M059J (cell line): ENCODE measurements at places on chromosomes 4 and X.

GRCh38 chr4:25235401-25235800, 1.6 kb downstream of the PI4K2B start:
- peak; percentile 4 for DNase-seq

DNA sequence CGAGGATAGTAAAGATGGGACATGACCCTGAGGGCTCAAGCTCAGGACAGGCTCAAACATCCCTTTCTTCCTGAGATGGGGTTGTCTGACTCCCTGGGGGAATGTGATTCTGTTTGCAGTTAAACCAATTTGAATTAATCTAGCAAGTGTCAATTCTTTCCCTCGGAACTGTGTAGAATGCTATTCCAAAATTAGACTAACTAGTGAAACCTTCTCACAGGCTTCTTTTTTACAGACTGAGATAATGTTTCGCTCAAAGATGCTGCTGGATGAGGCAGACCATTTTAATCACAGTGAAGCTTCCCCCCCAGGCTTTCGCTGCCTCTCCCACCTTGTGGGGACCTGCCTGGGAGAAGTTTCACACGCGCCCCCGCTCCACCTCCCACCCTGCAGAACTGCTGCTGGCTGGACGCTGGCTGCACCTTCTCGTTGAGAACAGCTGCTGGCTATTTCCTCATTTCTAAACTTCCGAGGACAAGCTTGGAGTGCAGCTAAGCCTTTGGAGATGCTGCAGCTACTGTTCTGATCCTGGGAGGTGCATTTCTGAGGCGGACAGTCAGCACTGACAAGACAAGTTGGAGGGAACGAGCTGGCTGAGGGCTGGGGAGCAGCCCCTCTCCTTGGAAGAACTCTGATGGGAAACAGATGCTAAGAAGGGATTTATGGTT, 297.8 kb downstream of the RAPGEF2 start:
- DNase-seq: no peak

DNA sequence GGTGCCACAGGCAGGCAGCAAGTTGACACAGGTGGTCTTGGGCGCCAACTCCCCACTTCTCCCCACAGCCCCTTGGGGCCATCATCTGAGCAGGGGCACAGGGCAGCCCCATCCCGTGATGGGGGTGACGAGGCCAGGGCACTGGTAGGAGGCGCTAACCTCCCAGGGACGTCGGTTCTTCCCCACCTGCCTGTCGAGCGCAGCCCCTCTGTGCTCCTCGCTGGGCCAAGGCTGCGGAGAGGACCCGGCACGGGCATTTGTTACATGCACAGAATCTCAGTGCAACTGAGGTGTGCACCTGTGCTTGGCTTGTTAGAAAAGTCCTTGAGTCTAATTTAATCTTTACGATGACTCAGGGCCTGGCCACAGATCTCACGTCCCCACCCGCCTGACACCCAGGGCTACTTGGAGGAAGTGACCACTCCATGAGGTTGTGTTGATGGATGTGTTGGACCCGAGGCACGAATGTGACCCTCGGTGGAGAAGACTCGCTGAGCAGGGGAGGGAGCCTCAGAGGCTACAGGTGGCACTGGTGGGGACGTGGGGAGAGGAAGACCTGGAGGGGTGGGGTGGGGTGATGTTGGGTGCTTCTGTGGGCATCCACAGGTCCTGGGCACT, 3.1 kb upstream of the SH3TC1 start:
- DNase-seq: peak; percentile 27

GRCh38 chrX:17527135-17527701, 152.2 kb downstream of the NHS start:
- DNase-seq: peak; percentile 85

DNA sequence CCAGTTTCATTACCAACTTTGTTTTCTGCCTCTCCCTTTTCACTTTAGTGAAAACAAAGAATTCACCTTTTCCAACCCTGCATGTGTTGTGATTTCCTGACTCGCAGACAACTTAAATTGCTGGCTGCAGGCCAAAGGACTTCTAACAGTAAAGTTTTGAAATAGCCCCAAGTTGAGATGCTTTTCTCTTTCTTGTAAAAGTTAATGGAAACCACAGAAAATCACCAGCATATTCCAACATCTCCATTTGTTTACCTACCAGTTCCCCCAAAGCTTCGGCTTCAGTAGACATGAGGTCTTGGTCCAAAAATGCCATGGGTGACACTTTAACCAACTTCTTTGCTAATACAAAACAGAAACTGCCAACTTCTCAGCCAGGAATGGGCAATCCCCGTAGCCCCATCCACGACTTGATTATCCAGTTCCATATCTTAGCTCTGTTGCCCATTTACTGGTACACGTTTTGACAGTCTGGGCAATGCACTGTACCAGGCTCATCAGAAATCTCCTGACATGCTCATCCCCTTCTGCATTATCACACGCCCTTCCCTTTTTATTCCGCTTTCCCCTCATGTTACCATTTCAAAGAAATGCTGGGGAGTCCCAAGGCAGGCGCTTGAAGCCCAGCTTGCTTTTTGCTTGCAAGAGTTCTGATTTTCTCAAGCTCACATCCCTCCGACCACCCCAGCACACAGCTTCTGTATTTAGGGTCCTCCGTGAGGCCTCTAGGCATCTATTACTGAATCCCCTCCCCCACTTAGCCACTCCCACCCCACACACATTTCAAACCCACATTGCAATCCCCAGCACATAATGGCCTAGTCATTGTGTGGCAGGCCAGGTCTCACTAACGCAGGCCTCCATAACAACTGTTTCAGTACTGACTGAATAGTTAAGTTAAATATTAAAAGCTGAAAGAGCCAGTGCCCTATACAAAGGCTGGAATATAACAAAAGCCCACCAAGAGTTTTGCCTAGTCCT, 137.9 kb upstream of the S100G start:
- peak; percentile 64 for DNase-seq

DNA sequence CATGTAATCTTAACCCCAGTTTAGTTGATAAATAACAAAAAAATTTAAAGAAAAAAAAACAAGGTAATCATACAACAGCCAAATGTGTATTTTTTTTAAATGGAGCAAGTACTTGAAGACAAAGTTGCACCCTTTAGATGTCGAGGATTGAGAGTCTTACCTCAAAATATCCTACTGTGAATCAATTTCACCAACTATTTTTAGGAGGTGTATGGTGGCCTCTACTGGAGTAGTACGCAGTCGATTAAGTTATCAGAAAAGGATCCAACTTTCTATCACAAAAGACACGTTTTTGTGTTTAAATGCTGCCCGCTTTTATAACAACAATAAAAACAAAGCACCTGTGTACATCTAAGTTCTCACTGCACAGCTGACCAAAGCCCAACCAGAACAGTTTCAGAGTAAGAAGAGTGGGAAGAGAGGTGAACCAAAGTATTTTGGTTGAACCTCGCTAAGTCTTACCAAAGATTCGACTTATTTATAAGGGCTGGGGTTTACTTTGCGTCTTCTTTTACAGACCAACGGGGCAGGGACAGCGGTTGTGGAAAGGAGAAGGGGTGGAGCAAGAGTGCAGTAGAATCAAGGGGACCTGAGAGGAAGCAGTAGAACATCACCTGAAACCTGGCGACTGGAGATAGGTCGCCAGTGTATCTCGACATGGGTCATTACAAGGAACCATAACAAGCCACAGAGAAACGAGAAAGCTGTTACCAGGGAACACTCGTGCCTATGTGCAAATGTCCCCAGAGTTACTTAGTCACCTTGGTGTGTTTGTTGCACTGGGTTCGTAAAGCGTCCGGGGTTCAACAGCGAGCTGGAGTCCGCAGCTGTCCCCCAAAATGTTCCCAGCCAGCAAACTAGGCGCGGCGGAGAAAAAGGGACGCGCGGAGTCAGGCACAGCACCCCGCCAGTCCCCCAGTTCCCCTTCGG, 1.1 kb downstream of the RPS6KA6 start:
- DNase-seq: no peak

- DNase-seq: no peak
Measured at GRCh38 chr4:165201806-165202205, 5.6 kb upstream of the KLHL2 start.

DNA sequence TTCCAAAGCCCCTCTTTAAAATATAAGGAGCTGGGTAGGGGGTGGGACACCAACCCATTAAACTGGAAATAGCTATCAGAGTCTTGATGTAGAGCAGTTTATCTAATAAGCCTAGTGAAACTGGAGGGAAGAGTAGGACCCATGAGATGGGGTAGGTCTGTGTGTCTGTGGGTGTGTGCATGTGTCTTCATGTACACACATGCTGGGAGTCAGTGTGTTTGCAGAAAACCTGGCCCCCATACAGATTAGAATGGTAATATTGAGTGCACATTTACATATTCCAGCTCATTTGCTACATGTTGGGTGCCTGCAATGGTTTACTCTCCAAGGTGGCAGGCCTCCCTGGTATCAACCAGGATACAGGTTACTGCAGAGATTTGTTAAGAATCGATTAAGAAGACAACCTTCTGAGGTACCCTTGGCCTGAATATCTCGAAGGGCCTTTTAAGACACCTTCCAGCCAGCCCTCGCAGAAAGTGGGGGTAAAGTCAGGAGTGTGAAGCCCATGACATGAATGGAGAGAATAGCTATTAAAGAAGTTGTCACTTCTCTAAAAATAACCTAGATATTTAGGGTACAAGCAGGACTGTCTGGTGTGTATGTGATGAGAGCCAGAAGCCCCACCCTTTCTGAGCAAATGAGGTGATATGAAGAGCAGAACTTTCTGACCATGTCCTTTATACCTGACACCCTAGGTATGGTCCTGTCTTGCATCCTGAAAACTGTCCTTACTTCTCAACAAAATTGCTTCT, 75.7 kb upstream of the TEX13D start:
- no peak for DNase-seq

- DNase-seq: no peak
Measured at GRCh38 chr4:2927696-2928075, 35.5 kb downstream of the NOP14 start.

DNA sequence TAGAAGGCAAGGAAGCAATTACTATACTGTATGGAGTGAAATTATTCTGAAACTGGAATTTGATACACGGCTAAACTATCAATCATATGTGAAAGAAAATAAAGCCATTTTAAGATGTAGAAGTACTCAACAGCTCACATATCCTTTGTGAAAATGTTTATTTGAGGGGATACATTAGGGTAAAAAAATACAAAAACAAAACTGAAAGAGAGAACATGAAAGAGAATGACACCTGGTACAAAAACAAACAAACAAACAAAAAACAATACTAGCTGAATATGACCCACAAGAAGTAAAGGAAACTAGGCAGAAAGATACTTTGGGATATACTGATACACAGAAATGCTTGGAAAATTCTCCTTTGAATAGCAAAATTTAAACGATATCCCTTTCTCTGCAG, 20.8 kb upstream of the AREG start:
- no peak for DNase-seq

- no peak for DNase-seq
Measured at GRCh38 chrX:155231163-155231562, 14.9 kb downstream of the VBP1 start.

DNA sequence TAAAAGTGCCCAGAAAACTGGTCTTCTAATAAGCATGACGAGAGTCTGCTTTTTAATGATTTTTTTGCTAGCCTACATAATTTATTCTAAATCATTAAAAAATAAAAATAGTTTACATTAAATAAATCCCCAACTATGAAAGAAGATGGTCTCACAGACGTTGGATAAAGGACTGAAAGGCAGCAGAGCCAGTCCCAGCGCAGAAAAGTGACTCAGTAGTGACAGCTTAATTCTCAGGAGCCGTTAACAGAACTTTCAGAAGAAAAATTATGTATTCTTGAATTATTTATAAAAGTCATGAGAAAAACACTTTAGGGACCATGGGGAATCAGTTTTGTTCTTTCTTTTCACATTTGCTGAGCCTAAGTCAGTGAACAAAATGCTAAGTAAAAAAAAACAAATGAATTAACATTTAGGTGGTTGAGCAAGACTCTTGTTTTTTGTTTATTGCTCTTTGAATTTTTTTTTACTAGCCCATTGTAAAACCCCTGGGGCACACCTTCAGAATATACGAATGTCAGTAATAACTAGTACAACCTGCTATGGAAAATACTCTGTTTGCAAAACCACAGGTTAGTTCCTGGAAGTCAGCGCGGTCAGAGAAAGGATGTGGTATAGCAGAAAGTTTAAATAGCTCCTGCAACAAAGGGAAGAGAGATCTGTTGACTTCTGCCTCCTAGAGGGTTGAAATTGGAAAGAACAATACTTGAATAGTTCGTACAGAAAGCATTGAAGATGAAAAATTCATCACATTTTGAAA, 50.4 kb upstream of the CCDC160 start:
- DNase-seq: peak; percentile 25

DNA sequence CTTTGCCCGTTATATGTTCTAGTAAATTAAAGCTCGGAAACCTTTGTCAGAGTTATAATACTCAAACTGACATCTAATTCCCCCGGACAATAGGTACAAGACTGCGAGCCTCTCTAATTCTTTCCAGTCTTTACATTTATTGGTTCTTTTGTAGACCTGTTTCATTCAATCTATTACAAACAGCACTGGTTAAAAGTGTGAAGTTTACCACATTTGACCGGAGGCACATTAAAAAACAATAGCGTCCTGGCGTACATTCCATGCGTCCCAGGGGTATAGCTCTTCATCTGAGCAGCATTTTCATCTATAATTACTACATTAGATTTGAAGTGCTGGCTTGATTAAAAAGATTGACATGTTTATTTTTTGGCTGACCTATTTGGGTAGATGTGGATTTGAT, 49.9 kb upstream of the TENM3 start:
- DNase-seq: no peak

- no peak for DNase-seq
Measured at GRCh38 chr4:70654605-70655011, 11.7 kb downstream of the JCHAIN start.

DNA sequence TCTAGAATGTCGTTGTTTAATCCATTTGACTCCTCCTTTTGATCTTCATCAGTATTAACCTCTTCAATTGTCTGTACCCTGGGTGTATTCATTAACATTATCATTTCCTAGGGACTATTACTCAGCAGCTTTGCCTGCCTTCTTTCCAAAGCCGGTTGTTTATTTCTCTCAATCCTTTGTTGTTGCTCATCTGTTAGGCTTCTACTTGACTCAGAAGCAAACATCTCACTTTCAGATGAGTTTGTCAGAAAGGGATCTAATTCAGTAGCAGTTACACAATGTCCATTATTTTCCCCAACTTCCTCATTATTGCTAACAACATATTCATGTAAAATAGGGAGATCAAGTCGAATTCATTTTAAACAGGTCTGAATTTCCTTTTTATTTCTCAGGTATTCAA, 22.1 kb upstream of the HSD17B10 start:
- peak; percentile 63 for DNase-seq

DNA sequence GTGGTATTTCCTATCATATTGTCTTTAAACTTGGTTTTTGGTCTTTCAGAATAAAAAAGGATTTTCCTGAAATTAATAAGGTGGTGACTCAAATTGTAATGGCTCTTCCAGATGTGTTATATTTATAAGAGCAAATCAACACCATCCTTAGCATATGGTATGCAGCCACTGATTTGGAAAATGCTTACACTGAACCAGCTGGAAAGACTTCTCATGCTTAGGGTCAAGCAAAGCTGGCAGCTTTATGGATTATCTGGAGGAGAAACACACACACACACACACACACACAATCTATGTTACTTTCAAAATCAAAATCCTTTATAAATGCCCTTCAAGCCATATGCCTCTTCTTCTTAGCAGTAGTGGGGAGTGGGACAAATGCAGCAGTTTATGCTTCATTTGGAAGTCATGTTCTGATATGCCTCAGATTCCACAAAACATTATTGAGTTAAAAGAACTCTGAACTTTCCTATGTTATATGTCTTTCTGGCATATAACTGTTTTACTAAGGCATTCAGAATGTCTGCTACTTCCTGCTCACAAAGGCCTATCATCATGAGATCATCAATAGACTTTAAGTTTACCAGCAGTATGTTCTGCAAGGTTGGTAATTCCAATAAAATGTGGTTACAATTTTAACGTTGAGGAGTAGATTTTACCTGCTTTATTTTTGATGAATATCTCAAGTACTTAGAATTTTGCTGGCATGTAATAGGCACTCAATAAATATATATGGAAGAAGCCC, 72.9 kb upstream of the PRDM5 start:
- DNase-seq: no peak
